ENCODE measurements at places on chromosomes 16 and 17.

GRCh38 chr16:1297018-1297696, 12.3 kb upstream of the UBE2I start:
- DNase-seq, result no peak

GRCh38 chr17:77101521-77102410, 39.0 kb upstream of the SEC14L1 start:
- no peak for DNase-seq

- no peak for DNase-seq
Measured at GRCh38 chr16:53453928-53454327, 19.7 kb downstream of the RBL2 start.

- DNase-seq, result no peak
Measured at GRCh38 chr16:79212114-79212791, 388.3 kb downstream of the MAF start.

DNA sequence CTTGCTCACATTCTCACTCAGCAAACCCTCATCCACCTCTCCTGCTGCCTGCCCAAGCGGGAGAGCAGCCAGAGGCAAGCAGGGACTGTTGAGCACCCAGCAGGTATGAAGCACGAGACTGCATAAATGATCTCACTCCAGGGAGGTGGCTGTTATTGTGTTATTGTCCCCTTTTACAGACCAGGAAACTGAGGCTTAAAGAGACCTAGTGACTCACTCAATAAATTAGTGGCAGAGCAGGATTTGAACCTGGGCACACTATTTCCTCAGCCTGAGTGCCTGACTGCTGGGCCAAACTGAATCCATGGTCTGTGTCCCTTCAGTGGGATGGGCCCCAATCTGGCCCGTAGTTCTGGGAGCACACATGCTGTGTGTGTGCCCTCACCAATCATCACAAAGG, 12.3 kb upstream of the MAP2K3 start:
- no peak for DNase-seq

DNA sequence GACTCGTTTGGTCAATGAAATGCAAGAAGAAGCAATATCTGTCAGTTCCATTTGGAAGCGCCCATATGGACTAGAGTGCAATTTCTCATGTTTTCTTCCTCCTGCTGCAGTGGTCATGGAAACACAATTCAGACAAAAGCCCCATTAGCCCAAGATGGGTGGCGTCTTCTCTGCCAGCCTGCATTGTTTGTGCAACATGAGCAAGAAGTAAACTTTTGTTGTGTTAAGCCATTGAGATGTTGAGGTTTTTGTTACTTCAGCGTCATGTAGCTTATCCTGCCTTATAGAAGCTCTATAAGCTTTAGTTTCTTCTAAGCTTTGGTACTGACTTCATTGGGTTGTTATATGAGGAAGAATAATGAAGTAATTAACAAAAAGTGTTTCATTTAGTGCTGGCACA, 137.4 kb downstream of the NPIPB5 start:
- DNase-seq, result no peak

GRCh38 chr16:8972843-8973586, 9.3 kb upstream of the USP7 start:
- DNase-seq, result no peak

GRCh38 chr16:2586241-2586640, 48.4 kb downstream of the PDPK1 start:
- no peak for DNase-seq

GRCh38 chr17:57597531-57598453, 147.3 kb downstream of the CCDC182 start:
- no peak for DNase-seq

DNA sequence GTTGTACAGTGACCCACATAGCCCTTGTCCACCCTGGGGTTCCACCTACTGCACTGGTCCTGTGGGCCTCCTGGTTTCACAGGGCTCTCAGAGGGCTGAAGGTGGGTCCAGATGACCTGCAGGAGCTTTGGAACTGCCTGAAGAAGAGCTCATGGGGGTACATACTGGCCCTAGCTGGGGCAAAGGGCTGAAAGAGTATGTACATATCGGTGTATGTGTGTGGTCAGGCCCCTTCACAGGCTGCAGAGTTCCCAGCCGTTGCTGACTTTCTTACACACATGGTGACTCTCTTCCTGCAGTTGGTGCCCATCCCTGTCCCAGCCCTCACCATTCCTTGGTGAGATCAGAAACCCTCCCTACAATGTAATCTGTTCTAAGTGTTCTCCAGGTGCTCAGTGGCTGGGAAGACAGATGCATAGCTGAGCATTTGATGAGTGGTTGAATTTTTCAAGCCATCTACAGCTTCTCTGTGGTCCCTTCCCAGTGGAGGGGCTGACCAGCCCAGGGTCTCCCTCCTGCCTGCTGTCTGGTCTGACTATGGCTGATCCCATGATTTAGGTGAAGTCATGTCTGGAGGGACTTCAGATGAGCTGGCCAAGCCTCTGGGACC, 2.4 kb upstream of the NFATC3 start:
- DNase-seq, result peak; percentile 70

DNA sequence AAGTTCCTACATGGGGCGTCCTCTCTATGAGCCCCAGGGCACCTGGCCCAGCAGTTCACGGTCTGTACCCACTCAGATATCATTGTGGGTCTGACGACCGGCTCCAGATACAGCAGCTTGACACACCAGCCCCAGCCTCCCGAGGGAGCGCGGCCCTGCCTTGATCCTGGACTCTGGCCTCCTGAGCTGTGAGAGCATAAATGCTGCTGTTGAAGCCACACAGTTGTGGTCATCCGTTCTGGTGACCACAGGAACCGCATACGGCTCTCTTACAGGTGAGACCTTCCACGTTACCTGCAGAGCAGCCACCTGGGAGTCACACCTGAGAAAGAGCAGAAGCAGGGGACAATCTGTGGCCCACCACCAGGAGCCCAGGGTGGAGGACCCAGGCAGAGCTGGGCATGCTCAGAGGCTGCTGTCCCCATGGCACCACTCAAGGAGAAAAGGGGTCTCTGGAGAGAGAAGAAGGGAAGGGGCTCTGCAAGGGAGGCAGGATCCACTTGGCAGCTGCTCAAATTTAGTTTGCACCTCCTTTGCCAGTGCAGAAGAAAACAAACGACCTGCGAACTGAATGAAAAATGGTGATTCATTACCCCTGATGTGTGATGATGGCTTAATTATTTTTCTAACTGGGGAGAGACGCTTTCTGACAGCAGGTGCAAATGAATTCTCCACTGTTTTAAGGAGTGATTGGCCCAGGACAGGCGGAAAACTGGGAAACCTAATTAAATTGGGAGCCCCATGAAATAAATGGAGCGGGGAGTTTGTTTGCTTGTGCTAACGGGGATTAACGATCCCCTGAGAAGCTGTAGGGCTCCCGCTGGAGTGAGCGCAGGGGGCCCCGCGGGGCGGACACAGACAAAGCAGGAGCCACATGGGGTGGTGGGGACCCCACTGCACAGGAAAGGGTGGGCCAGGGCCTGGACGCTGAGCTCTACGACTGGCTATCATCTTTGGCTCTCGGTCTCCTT, 208.9 kb downstream of the RBFOX3 start:
- DNase-seq, result no peak

GRCh38 chr16:67212766-67213165, 13.8 kb downstream of the ELMO3 start:
- no peak for DNase-seq

- DNase-seq, result no peak
Measured at GRCh38 chr17:73703917-73704316, 59.7 kb upstream of the SDK2 start.

DNA sequence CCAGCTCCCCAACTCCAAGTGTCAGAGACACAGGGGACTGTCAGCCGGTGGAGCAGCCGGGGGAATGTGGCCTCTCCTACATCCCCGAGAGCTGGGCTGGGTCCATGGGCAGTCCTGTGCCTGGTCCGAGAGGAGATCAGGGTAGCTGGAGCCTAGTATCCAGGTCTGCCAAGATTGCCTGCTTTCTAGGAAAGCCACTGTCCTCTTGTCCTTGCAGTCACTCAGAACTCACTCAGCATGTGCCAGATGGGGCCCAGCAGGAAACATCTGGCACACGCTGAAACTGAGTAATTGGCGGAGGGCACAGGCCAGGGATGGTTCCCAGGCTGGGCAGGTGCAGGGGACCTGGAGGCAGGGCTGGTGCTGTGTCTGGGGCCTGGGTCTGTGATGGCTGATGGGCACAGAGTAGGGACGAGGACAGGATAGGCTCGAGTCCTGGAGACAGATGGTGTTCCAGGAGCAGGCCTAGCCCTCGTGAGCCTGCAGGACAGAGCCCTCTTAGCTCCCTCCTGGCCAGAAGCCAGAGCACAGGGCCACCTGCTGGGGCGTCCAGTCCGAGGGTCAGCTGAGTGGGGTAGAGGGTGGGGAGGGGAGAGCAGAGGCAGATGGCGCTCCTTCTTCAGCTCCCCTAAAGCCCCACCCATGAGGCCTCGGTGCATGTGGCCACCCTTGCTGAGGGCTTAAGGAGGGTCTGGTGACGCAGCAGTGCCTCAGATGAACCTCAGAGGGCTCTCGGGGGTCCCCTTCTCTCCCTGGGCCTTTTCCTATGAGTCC, 31.1 kb downstream of the ADCY7 start:
- no peak for DNase-seq

GRCh38 chr17:19392303-19392702, 5.3 kb upstream of the MFAP4 start:
- no peak for DNase-seq

- no peak for DNase-seq
Measured at GRCh38 chr16:3968551-3968950, 88.0 kb upstream of the CREBBP start.

DNA sequence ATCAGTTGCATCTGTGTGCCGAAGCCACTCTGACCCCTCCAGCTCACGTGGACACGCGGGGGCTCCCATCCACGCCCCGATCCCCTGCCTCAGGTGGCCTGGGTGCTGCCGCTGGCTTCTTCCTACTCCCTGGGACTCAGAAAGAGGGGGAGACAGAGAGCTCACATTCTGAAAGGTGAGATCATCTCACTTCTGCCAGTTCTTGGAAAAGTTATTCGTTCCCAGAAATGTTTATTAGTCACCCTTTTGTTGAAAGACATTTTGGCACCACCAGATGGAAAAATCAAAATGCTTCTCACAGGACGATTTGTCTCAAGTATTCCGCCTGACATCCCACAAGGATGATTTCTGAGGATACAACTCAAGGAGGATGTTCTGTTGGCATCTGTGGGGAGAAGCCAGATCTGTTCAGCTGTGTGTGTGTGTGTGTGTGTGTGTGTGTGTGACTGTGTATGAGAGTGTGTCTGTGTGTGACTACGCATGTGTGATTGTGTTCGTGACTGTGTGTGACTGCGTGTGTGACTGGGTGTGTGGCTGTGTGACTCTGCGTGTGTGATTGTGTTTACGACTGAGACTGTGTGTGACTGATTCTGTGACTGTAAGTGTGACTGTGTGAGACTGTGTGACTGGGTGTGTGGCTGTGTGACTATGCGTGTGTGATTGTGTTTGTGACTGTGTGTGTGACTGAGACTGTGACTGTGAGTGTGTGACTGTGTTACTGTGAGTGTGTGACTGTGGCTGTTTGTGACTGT, 207.3 kb downstream of the NTN1 start:
- DNase-seq, result no peak

- no peak for DNase-seq
Measured at GRCh38 chr17:39777534-39778365, 40.0 kb downstream of the GRB7 start.

GRCh38 chr16:49605536-49606254, 232.1 kb downstream of the C16orf78 start:
- DNase-seq, result no peak

DNA sequence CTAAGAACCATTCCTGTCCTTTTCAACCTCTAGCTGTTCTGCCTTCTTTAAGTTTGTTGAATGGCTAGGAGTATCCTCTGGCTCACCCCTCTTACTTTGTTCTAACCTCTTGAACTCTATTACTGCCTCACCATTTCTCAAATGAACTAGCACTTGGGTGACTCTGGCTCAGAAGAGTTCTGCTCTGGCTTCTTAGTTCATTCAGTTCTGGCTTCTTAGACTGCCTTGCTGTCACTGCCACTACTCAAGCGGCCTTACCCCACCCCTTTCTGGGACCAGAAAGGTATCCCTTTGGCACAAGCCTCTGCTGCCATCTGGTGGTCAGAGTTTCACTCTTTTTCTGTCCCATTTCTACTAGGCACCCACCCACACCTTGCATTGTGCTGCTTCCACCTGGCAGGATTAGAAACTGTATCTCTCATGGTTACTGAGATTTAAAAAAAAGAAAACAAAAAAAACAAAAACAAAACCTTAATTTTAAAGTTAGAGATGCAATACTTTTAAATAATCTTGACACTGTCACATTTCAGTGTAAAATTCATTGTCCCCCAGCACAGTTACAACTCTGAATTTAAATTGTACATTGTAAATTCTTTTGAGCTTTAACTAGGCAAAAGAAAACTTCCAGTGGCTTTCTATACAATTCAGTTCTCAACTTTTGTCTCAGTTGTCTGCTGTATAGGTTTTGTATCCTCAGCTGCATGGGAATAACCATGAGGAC, 6.9 kb upstream of the ABCA10 start:
- peak; percentile 94 for DNase-seq

DNA sequence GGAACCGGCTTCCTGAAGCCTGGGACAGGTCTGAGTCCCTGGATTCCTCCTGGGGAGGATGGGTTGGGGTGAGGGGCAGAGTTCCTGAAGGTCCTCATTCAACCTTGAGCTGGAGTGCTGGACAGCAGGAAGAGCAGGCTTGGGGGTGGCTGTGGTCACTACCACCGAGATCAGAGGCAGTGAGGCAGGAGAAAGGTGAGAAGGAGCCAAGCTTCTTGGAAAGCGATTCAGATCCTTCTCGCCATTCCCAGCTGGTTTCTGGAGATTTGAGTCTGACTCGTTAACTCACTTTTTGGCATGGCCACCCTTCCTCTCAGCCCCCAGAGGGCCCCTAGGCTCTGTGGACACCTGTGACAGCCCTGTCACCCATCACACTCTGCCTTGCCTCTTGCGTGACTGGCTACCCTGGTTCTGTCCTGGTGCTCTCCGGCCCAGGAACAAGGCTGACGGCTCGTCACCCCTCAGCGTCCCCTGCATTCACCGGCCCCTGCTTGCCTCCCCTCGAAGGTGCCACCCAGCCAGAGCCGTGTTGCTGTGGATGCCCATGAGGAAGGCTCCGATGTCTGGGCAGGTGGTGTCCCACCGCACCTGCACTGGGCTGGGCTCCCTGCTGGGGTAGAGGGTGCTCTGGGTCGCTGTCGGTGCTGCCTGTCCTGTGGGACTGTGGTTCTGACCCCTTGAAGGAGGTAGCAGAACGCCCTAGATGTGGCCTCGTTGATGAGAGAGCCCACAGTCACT, 9.7 kb upstream of the TIMP2 start:
- DNase-seq, result no peak

- no peak for DNase-seq
Measured at GRCh38 chr16:8831871-8832716, 34.5 kb downstream of the PMM2 start.

- no peak for DNase-seq
Measured at GRCh38 chr17:5580969-5581368, 3.3 kb downstream of the NLRP1 start.

DNA sequence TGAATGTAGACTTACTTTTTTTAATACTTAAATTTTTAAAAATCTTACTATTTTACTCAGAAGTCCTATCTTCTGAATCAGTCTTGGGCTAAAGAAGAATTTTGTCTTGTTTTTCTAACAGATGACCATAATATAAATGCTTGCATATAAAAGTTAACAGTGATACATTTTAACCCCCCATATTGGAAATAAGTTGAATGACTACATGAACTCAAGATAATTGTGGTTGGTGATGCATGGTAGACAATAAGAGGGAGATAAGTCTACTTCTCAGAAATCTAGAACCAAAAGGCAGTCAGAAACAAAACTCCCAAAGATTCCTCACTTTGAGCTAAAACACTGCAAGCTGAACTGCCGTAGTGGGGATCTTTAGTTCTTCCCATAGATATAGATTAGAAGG, 868.4 kb upstream of the SOX9 start:
- DNase-seq, result no peak
